Adrenal gland (tissue), 19 donors: ENCODE measurements at places on chromosomes 1 and 21. TPM values are rescaled to one million over a fixed set of nuclear protein-coding genes. Genes with fewer than 3 reads are reported as not detected.

Gene TAS1R3
- total RNA-seq = 0.81 TPM

Gene S100A1
- 1.8 TPM for total RNA-seq

Gene CCDC190
- not detected for total RNA-seq

Gene PCAT6
- 1.5 TPM for total RNA-seq

Gene SLC25A34
- total RNA-seq = 11.7 TPM

Gene CFHR4
- not detected for total RNA-seq

Gene C1orf232
- not detected for total RNA-seq

Gene BGLAP
- 2.1 TPM for total RNA-seq

DNA sequence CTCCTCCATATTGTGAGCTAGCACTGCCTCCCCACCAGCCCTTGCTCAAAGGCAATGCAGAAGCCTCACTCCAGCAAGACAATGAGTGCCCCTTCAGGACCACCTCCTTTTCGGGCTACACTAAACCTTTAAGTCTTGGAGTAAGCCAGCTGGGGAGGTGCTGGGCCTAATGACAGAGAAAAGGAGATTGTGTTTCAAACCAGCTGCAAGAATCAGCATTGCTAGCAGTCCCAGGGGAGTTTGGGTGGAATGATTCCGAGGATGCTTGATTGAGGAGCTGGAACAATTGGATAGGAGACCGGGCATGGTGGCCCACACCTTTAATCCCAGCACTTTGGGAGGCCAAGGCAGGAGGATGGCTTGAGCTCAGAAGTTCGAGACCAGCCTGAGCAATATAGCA lies 54.1 kb upstream of the GPR37L1 start:
- no peak for DNase-seq

GRCh38 chr1:155295183-155295941 lies 5.9 kb downstream of the PKLR start:
- no peak for DNase-seq

DNA sequence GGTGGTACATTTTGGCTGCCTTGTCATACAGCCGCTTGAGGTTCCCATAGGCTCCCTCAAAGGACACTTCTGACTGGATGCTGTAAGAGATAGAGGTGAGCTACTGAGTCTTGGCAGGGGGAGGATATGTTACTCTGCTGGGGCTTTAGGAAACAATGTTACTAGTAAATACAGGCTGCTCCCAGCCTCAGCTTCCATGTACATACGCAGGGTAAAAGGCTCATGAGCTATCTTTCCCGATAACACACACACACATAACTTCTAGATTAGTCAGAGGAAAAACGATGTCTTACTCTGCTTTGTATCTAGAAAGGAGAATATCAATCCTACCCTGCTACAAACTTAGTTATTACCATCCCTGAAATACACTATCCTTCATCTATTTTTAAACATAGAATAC lies 14.3 kb downstream of the SMG5 start:
- no peak for DNase-seq

- DNase-seq = peak; percentile 32
These were observed 23.4 kb upstream of the TSPAN2 start for GRCh38 chr1:115112496-115113375.

DNA sequence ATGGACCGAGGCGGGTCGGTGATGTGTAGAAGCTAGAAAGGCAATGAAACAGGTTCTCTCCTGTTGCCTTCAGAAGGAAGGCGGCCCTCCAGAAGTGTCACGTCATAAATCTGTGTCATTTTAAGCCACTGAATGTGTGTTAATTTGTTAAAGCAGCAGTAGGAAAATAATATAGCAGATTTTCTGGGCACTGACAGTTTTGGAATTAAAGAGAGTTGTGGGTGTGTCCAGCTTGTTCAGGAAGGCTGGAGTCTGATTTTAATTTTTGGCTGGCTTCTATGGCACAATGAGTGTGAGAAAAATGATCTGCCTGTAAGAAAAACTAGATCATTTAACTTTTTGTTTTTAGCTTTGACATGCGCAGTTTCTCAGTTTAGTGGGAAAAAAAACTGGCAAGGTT lies 177.3 kb downstream of the EDEM3 start:
- DNase-seq = no peak

DNA sequence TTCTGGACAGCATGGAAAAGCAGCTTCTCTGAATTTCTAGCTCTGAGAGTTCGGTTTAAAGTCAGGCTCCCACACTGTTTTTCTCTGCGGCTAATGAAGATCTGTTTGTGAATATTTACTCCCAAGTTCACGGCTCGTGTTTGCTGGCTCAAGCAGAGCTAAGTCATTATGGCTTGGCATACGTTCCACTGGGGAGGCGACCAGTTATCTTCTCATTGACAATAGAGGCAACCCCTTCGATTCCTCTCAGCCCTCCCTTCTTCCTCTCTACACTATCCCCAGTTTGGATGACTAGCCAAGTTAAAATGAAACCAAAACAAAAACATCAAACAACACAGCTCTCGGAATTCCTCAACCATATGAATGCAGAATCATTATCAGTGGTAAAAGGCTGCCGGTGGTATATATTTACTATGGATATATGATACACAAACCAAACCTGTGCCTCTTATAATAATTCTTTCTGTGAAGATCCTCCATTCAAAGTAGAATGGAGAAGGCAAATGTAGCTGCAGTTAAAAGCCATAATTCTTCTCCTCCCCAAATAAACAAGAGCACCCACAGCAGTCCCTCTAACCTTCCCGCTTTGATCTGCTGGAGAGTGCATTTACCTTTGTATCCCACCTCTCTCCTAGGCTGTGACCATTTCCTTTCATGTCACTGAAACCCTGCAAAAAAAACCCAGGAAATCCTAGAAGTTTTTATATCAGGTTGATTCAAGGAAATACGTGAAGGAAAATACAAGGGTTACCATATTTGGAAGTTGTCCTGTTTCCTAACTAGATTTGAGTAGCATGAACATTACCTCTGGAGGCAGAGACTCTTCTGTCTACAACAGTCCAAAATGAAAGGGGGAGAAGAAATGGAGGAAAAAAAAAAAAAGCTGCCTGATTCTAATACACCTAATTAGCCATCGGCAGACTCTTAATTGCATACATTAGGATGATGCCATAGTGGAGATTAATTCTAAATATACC lies 108.3 kb upstream of the USH2A start:
- peak; percentile 23 for DNase-seq

DNA sequence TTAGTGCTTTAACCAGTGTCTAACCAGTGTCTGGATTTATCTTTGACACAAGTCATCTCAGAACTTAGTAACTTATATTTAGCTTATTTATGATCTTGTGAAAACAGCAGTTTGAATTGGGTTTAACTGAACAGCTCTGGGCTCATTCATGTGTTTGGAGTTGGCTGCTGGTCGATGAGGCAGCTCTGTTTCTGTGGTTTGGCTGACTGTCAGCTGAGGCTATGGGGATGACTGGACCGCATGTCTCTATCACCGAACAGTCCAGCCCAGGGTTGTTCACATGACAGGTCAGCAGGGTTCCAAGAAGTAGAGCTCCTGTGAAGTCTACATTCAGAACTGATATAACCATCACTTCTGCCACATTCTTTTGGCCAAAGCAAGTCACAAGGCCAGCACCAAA lies 29.1 kb upstream of the C21orf91 start:
- DNase-seq = peak; percentile 34

DNA sequence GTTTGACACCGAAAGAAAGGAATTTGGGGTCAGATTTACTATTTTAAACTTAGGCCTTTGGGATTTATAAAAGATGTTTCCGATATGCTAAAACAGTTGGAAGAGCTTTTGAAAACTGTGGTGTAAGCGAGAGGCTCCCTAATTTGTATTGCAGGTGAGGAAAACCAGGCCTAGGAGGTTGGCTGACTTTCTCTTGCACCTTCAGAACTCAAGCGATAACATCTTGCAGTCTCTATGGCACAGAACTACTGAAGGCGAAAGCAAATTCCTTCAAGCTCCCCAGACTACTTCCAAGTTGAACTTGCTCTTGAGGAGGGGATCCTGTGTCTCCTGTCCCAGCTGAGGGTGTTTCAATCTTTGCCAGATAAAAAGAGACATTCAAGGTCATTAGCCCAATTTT lies 685.7 kb downstream of the ADGRL2 start:
- no peak for DNase-seq

GRCh38 chr1:226164154-226164553 lies 22.4 kb downstream of the ACBD3 start:
- no peak for DNase-seq

- DNase-seq = no peak
These were observed 111.9 kb downstream of the CACNA1E start for GRCh38 chr1:181595234-181595633.

DNA sequence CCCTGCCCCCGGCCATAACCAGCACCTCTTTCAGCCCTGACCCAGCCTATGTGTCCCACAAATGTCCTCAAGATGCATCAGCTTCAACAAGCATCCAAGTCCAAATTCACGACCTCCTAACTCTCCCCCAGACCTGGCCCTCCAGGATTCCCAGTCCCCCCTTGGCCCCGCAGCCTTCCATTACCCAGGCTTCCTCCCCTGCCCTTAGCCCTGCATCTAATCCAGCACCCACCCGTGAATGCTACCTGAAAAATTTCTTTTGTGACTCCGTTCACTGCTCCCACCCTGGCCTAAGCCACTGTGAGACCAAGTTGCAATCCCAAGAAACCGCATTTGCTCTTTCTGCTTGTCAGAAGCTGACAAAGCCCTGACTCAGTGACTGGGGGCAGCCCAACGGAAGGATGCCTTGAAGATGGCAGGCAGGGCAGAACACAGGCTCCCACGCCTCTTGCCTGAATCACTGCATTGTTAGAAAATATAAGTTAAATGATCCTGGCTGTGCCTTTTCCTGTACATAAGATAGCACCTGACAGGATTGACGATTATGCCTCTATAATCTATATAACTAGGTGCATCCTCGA lies 939 bp upstream of the MFAP2 start:
- no peak for DNase-seq

GRCh38 chr1:206500046-206500445 lies 7.3 kb upstream of the RASSF5 start:
- no peak for DNase-seq

- DNase-seq = no peak
These were observed 15.3 kb upstream of the OR6K3 start for GRCh38 chr1:158735848-158736247.

GRCh38 chr1:214901718-214902117 lies 180.8 kb upstream of the KCNK2 start:
- no peak for DNase-seq

GRCh38 chr21:38384238-38384560 lies 114.1 kb downstream of the ERG start:
- no peak for DNase-seq

- no peak for DNase-seq
These were observed 471.1 kb upstream of the VAMP3 start for GRCh38 chr1:7299994-7300393.

- no peak for DNase-seq
These were observed 61.5 kb upstream of the KLHDC7A start for GRCh38 chr1:18419113-18419844.

DNA sequence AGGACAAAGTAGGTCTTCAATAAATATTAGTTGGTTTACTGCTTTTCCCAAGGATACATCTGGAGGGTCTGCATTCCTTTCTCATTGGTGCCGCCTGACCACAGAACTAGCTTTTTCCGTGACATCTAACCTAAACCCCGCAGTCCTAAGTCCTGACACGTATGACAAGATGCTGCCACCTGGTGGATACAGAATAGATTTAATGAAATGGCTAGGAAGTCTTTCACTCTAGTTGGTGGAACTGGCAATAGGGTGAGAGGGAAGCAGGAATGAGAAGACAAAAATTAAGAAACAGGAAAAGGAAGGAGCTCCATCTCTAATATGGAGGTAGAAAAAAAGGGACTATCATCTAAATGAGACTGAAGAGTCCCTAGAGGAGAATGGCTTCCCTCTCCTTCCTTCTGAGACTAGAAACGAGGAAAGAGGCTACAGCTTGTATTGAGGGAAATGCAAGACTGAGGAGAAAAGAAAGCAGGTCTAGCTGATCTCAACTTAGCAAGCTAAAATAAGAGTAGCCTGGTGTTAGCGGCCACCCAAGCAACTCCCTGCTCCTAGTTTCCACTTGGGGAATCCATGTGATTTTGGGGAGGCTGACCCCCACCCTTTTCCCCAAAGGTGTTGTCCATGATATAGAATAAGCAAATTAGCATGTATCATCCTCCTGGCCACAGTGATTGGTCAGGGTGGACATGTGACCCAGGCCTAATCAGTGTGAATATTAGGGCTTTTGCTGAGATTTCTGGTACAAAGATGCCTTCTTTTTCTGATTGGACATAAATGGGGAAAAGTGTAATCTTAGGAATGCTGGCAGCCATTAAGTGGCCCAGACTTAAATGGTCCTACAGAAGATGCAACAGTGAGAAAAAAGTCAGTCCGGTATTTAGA lies 5.9 kb downstream of the RFX5 start:
- DNase-seq = peak; percentile 62

GRCh38 chr1:3467096-3468036 lies 12.9 kb downstream of the ARHGEF16 start:
- no peak for DNase-seq
